ENCODE measurements at places on chromosomes 7 and 10.

GRCh38 chr7:16492513-16493062 is 27.1 kb upstream of the SOSTDC1 start:
- no peak for DNase-seq

DNA sequence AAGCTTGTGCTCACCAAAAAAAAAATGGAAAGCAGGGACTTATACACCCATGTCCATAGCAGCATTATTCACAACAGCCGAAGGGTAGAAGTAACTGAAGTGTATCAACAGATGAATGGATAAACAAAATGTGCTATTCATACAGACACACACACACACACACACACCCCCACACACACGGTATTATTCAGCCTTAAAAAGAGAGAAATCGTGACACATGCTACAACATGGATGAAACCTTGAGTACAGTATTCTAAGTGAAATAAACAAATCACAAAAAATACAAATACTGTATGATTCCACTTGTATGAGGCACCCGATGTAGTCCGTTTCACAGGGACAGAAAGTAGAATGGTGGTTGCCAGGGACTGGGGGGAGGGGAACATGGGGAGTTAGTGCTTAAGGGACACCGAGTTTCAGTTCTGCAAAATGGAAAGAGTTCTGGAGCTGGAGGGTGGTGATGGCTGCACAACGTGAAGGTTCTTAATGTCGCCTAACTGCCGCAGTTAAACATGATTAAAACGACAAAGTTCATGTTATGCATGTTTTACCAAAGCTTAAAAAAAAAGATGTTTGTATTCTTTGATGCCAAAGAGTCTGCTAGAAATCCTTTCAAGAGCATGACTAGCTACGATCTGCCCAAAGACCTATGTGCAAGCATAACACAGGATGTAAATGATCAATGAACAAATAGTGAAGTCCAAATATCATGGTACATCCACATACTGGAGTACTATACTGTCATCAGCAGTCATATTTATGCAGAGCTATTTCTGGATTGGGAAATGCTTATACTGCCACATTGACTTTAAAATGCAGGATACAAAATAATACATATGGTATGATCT is 7.2 kb downstream of the TNS3 start:
- no peak for DNase-seq

- DNase-seq, result no peak
Observed at GRCh38 chr7:83040484-83040883, 122.2 kb downstream of the PCLO start.

DNA sequence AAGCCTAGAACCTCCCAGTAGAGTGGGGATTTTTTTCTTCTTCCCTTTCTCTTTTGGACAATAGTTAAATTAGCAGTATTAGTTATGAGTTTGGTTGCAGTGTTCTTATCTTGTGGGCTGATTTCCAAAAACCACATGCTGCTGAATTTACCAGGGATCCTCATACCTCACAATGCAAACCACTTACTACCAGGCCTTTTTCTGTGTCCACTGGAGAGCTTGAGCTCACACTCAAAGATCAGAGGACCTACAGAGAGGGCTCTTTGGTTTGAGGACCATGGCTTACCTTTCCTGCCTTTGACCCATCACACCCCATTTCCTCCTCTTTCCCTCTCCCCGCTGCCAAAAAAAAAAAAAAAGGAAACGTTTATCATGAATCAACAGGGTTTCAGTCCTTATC is 5.4 kb downstream of the OPN1SW start:
- no peak for DNase-seq

GRCh38 chr10:116771101-116771958 is 29.0 kb upstream of the HSPA12A start:
- no peak for DNase-seq
